SK-N-SH treated with all-trans-retinoic acid at 6 μM for 48 hours (cell line): ENCODE measurements at places on chromosomes 12 and 14.

DNA sequence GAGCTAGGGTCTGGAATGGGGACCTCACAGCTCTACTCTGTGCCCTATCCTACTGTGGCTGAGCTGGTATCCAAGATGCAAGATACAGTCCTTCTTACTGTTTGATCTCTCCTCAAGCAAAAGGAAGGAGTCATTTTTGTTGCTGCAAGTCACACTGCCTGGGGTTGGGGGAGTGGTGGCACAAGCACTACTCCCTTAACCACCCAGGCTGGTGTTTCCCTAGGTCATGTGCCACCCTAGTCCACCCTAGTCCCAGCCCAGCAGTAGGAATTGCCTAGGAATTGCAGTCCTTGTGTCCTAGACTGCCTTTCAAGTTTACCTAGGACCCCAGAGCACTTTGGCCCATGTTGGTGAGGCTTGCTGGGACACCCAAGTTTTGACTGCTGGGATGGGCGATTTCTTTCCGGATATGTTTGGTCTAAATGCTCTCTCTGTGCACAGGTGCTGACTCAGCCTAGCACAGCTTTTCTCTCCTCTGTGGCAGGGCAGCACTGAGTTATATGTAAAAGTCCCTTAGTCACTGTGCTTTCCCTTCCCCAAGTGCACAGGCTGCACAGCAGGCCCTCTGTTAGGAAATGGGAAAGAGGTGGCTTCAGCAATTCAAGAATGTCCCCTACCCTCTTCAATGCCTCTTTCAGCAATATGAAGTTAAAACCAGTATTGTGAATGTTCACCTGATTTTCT, 54.9 kb downstream of the SLC6A15 start:
- ATAC-seq, result no peak

- peak; percentile 76 for ATAC-seq
Observed at GRCh38 chr14:57382283-57382682, 8.1 kb upstream of the NAA30 start.

- peak; percentile 81 for ATAC-seq
Observed at GRCh38 chr12:106074706-106075392, 63.9 kb downstream of the NUAK1 start.

DNA sequence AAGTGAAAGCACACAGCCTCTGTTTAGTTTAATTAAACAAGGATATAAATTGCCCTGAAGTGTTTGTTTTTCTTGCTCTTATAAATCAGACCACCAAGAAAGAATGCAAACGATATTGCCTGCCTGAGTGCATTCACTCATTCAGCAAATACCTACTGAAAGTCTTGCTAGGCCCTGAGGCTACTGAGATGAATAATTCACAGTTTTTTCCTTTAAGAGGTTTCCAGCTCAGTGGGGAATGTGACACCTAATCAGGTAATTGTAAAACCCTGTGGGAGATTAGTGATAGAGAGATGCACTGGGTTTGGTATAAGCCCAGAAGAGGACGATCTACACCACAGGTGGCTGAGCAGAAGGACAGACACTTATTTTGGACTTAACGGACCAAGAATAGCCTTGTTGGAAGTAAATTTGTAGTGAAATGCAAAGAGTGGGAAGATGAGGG, 151.4 kb downstream of the SLC35F4 start:
- ATAC-seq, result no peak

DNA sequence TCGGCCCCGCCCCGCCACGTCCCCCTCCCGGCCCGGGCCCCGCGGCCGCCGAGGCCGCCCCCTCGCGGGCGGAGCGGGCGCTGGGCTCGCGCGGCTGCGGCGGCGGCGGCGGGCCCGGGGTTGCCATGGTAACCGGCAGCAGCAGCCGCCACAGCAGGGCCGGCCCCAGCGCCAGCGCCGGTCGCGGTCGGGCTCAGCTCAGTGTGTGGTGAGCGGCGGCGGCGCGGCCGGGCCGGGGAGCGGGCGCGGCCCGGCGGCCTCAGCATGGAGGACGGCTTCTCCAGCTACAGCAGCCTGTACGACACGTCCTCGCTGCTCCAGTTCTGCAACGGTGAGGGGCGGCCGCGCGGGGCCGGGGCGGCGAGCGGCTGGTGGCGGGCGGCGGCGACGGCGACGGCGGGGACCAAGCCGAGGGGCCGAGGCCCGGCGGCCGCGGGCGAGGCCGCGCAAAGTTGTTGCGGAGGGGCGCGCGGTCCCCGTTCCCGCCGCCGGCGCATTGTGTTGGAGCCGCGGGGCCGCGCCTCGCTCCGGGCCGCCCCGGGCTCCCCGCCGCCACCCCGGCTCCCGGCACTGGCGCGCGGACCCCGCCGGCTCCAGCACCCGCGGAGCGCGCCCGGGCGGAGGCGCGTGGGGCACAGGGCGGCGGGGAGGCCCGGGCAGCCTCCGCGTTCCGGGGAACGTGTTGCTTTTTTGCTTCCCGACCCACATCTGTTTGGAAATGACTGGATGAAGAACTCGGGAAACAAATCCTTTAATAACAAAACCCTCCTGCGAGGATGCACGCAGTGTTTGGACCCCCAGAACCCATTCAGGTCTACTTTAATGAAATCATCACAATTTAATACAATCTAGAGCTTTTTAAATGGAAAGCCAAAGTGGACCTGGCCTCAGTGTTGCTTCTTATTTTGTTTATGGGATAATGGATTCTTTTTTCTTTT, at the start of gene EML1:
Gene EML1 (plus strand): TSS at position 201 of the 938 bp plus-strand sequence. CDS start 64 bp downstream, at position 265.
- ATAC-seq, result peak; percentile 94

- ATAC-seq, result no peak
Observed at GRCh38 chr14:34254571-34254970, 207.5 kb downstream of the SPTSSA start.

DNA sequence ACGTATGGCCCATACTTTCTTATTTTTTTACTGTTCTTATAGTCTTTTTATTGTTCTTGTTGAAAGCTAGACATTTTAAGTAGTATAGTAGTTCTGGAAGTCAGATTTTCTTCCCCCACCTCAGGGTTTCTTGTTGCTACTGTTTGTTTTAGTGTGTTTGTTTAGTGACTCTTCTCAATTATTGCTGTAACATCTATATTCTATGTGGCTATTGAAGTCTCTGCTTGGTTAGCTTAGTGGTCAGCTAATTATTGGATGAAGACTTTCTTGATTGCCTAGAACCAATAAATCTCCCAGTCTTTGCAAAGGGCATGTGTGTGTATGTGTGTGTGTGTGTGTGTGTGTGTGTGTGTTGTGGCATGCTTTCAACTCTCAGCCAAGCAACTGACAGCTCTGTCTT, 34.3 kb upstream of the UNC79 start:
- ATAC-seq, result no peak

DNA sequence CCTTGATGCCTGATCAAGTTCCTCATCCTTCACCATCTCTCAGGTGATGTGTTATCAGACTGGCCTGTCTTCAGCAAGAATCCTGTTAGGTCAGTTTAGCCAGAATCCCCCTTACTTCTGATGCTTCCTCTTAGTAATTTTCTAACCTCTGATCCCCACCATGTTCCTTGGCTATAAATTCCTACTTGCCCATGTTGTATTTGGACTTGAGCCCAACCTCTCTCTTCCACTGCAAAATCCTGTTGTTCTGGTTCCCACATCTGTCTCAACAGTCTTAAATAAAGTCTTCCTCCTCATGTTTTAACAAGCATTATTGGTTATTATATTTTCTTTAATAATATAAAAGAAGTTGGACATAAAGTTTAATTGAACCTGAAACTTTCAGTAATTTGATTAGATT, 987.8 kb upstream of the USP15 start:
- ATAC-seq, result no peak

DNA sequence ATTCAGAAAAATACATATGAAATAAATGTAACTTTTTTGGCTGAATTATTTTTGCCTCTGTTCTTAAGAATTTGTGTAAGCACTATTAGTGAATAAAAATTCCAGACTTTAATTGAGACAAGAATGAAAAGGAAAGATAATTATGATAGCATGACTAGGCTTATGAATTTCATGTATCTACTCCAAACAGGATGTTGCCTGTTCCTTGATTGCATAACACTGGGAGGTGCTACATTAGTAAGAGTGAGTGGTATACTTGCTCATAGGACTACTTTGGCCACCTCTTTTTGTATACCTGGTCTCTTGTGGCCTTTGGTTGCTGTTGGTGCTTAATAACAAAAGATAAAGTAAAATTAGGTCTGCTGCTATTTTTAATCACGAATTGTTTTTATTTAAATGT, 112.8 kb downstream of the NAV3 start:
- ATAC-seq, result no peak

GRCh38 chr14:89576145-89576927, 159.3 kb upstream of the FOXN3 start:
- no peak for ATAC-seq

DNA sequence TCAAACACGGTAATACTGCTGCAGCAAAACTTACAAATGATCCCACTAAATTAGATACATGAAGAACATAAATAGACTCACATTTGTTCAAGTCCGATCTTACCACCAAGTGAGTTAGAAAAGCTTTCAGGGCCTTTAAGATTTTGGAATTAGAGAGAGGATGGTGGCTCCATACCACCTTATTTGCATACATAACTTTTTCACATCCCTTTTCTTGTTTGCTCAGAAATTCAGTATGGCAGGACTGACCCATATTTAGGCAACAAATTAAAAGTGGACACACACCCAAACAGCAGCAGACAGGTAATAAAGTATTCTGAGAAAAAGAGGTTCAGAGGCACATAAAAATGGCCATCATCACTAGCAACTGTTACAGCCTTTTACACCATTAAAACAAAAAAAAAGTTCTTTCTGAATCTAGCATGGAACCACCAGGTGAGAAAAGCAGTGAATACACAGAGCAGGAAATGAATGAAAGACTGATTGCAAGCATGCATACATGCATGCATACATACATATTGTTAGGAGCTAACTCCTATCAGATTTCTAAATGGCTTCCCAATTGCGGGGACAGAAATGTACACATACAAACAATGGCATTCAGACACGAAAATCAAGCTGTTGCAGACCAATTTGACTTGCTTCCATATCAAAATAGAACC, 23.3 kb downstream of the STXBP6 start:
- no peak for ATAC-seq

GRCh38 chr12:6202304-6202703, 2.1 kb downstream of the CD9 start:
- no peak for ATAC-seq

DNA sequence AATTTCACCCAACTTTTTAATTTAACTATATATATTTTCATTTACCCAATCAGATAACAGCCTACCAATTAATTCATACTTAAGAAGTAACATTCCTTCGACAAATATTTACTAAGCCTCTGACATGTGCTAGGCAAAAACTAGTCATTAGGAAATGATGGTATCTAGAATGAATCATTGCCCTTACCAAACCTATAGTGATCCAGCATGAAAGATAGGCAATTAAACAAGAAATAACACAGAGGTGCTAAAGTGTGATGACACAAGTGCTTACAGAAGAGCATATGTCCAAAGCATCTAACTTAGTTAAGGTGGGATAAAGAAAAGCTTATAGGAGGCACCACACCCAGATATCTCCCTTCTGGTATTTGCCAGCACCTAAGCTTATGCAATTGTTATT, 166.5 kb upstream of the RASSF8 start:
- ATAC-seq, result no peak

DNA sequence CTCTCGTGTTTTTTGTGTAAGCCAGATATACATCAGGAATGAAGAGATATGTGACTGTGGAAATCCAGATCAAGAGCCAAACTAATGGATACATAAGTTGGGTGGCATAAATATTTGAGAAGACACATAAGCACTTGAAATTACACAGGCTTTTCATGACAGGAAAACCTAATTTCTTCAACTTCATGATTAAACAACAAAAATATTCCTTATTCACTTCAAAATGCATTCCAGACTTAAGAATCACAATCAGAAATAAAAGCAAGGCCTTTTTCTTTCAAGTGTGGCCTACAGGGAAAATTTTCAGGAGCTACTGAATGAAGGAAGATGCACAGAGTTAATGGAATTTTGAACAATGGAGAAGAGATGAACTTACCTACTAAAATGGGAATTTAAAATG, 515.6 kb downstream of the FOXG1 start:
- ATAC-seq, result peak; percentile 41; the same call in 2 of the 3 replicates

GRCh38 chr14:96362965-96363750, at the start of the genes ATG2B and GSKIP:
ATG2B (minus strand) TSS chr14:96363341; CDS start chr14:96362976, 365 bp downstream.
GSKIP (plus strand) TSS chr14:96363526; CDS start chr14:96382248, 18,722 bp downstream.
- ATAC-seq, result peak; percentile 81

DNA sequence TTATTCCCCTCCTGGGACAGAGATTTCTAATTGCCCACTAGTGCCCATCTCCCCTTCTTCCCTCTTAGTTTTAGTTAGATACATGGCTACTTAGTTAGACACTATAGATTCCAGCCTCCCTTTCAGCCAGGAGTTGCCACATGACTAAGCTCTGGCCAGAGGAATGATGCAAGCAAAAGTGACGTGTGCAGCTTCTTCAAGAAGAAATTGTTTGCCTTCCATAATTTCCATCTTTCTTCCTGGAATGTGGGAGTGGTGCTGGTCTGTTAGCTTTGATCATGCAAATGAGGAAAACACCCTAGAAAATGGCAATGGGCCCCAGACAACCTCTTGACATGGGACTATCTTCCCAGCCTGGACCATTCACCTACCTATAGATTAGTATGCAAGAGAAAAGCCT, 21.4 kb downstream of the CCDC177 start:
- ATAC-seq, result no peak

- ATAC-seq, result no peak
Observed at GRCh38 chr14:101717663-101718490, 43.6 kb upstream of the PPP2R5C start.
